ENCODE measurements at places on chromosomes 4 and X.

DNA sequence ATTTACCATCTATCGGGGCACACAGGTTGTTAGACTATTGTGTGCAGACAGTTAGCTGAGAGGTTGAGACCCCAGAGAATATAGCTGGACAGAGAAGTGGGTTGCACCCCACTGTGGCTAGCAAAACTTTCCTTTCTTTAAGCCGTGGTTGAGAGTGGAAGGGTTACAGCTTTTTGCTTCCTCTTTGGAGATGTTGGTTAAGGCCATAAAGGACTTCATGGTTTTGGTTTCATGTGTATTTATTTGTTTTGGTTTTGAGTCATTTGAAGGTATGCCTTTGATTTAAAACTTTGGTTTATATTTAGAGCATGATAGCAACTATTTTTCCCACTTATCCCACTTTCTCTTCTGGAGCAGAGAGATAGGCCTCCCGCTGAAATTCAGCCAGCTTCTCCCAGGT, 274.3 kb upstream of the IL1RAPL1 start:
- no peak for DNase-seq

GRCh38 chrX:110671068-110671803, 124.4 kb downstream of the CHRDL1 start:
- no peak for DNase-seq

- DNase-seq = no peak
Observed at GRCh38 chr4:78551420-78552351, at the start of gene ANXA3. TSS of gene ANXA3 (plus strand) at chr4:78551770. CDS start at chr4:78554474, 2,704 bp downstream.

GRCh38 chrX:149881081-149881711, at the start of gene MAGEA8:
TSS of gene MAGEA8 (plus strand) at chrX:149881183. CDS start at chrX:149884273, 3,090 bp downstream.
- no peak for DNase-seq

- DNase-seq = no peak
Observed at GRCh38 chrX:11530621-11531020, 135.1 kb downstream of the ARHGAP6 start.

GRCh38 chr4:148747721-148748268, 305.6 kb upstream of the NR3C2 start:
- no peak for DNase-seq

DNA sequence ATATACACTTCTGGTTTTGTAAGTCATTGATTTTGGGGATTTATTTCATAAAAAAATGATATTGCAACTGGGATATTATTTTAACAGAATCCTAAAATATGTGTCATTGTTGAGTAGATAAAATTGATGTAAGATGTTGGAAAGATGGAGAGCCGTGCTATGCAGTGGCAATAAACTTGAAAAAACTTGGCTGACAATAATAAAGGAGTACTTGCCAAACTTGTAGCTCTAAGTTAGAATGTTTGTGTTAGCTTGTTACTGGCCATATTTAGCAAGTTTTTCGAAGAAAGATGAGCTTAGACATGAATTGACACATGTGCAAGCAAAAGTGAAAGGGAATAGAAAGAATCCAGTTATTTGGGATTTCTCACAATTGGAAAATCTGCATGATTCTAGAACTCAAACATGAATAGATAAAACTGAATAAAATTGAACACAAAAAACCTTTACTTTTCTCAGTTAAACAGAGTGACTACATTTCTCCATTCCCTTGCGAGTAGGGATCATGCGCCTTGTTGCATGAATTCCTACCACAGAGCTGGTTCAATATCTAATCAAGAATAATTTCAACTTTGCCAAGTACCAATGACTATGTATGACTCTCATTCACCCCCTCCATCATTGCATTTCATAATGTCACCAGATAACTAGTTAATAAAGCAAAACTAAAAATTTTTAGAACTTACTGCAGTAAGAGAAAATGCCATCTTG, 327.8 kb downstream of the CAMK2D start:
- DNase-seq = no peak

GRCh38 chr4:140697709-140698560, 58.2 kb downstream of the TBC1D9 start:
- no peak for DNase-seq

DNA sequence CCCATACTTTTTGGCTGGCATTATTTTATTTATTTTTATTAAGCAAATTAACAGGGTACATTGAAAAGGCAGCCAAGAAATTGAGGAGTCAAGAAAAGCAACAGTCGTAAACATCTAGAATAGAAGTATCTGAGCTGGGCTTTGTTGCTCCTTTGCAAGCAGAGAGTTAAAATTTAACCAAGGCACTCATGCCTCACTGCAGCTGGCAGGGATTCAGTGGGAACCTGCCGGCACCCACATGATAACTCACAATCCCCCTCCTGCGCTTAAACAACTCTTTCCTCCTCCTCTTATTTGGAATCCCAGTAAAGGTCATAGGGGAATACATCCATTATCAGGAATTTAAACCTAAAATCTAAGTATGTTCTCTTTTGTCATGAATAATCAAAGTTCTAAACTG, 115.5 kb downstream of the SOX3 start:
- no peak for DNase-seq

DNA sequence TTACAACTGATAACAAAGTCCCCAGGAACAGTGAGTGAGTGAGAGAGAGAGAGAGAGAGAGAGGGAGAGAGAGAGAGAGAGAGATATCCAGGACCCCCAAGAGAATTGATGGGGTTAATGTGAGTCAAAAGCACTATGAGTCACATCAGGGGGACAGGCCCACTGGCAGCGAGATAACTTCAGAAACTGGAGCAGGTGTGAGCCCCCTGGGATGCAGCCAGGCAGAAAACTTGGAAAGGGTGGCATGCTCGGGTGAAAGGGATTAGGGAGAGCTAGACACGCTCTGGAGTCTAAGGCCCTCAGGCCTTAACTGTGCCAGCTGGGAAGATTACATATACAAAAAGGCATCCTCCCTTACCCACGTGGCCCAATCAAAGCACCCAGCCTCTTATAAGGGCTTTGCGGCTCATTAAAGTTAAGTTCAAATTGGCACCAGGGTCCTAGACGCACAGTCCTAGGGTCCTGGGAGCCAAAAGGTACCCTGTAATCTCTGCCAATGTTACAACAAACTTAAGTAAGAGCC, 841 bp downstream of the ACOT9 start:
- DNase-seq = peak; percentile 54

DNA sequence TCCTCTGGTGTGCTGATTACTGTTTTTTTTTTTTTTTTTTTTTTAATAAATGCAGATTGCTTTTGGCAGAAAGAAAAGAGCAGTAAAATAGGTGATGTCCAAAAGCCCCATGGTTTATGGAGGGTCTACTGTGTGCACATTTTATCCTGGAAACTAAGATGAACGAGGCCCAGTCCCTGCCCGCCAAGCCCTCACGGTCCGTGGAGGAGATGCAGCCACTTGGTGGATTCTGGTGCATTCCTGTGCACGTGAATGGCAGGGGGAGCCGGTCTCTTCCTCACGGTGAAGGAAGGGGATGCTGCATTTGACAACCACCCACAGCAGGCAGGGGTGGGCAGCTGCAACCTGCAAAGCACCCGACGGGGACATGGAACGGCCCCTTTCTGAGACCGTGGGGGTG, 100.2 kb upstream of the AFAP1 start:
- DNase-seq = no peak

DNA sequence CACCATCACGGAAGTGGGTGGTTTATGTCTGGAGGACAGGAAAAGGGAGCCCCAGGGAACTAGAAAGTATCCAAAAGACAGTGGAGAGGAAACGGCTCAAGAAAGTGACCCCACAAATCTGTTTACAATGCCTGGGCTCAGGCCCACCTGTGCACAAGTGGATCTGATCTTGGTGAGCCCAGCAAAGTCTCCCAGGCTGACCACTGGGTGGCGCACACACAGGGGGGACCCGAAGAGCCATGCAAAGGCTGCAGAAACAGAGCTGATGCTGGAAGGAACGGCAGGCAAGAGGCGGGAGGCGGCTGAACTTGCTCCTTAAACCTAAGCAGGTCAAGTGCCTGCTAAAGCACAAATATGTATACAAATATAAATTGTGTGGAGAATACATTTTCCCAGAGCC, 9.6 kb downstream of the HAUS7 start:
- DNase-seq = no peak

- DNase-seq = no peak
Observed at GRCh38 chr4:54548831-54549460, 108.8 kb upstream of the KIT start.

DNA sequence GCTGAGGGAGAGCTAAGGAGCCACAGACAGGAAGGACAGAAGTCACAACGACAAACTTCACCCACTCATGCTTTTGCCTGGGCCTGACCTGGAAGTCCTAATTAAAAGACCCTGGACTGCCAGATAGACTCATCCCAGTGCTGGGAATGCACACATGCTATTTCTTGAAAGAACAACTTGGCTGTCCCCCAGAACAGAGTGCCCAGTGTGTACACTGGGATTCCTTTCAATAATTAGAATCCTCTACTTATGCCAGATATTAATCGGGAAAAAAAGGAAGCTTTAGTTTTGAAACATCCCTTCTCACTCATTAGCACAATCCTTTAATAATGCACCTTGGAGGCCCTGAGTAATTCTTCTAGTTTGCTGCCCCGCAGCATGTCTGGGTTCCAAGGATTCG, 3.4 kb downstream of the HOPX start:
- DNase-seq = no peak

DNA sequence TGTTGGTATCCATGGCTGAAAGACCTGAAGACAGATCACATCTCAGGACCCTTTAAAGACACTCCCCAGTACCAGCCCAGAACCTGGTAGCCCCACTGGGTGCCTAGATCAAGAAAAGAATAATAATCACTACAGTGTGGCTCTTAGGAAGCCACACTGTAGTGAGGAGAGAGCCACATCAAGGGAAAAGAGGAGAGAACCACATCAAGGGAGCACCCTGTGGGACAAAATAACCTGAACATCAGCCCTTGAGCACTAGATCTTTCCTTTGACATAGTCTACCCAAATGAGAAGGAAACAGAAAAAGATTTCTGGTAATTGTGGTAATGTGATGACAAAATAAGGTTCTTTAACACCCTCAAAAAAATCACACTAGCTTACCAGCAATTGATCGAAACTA, 15.3 kb downstream of the RTL3 start:
- no peak for DNase-seq

GRCh38 chrX:48043056-48043455, 28.4 kb downstream of the ZNF630 start:
- DNase-seq = no peak

GRCh38 chr4:56226579-56226978, 160.7 kb downstream of the AASDH start:
- no peak for DNase-seq

DNA sequence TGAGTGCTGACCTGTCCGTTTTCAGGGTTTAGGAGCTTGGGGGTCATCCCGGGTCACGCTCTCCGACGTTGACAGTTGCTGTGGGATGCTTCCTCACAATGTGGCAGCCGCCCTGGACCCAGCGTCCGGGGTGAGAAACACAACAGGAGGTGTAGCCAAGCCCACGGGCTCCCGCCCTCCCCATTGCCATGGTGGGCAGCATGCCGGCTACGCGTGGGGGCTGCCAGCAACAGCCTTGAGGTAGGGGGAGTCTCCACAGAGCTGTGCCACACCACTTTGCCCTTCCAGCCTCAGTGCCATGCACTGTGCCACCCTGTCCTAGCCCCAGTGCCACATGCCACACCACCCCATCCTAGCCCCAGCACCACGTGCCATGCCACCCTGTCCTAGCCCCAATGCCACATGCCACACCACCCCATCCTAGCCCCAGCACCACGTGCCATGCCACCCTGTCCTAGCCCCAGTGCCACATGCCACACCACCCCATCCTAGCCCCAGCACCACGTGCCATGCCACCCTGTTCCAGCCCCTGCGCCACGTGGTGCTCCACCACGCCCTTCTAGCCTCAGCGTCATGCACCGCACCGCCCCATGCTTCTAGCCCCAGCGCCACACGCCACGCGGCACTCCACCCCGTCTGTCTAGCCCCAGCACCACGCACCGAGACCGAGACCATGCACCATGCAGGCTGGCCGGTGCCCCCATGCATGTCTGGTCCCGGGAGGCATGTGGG, 8.5 kb upstream of the HGFAC start:
- no peak for DNase-seq

DNA sequence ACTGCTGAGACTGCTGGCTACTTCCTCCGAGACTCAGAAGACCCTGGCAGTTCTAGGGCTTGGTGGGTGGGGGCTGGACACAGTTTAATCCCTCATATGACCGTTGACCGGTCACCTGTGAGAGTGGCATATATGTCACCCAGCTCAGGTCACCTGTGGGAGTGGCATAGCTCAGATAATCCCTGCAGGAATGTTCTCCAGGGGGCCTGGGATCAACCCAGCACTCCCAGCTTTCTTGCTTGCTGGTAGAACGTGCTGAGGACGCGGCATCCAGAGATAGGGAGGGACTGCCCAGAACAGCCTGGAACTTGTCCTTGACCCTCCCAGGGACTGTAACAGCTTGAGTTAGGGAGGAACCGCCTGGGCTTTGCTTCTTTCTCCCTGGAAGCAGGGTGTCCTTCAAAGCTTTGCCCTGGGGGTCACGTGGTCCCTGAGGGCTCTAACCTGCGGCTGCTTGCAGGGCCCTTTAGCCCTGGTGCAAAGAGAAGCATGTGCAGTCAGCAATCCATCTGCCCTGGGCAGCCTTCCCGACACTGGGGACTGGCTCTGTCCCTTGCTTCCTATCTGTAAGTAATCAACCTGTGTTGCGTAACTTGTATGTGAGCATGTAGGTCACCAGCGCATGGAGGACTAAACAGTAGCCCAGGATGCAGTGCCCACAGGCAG, 55.3 kb downstream of the ZFYVE28 start:
- no peak for DNase-seq

GRCh38 chrX:144006811-144007210, 122.9 kb downstream of the UBE2NL start:
- DNase-seq = peak; percentile 37

DNA sequence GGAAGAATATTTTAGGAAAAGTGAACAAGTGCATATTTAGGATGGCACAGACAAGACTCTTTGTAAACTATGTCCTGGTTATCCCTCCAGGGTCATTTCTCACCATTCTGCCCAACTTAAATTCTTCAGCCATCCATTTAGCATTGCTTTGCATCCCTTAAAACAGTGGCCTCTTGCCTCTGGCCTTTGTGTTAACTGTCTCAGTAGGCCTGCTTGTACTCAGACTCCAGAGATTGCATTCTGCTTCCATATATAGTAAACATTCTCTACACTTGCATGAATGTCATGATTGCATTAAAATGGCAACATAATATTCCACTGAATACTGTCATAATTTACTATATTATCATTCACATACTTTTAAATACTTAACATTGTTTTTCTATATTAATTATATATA, 43.2 kb downstream of the NR3C2 start:
- no peak for DNase-seq

DNA sequence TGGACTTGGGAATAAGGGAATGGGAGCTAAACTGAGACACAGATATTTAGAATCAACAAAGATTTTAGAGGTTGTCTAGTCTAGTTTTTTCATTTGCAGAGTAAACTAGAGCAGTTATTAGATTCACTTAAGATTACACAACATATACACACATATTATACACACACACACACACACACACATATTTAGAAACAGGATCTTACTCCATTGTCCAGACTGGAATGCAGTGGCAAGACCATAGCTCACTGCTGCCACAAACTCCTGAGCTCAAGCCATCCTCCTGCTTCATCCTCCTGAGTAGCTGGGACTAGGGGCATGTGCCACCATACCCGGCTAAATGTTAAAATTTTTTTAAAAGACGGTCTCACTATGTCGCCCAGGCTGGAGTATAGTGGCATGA, 127.8 kb downstream of the TSPAN5 start:
- DNase-seq = no peak

- no peak for DNase-seq
Observed at GRCh38 chr4:41043465-41043864, 170.9 kb downstream of the APBB2 start.

GRCh38 chr4:33980361-33980760, 2264.0 kb downstream of the ARAP2 start:
- no peak for DNase-seq

Measured in HS-5 (cell line).